Tibial artery (tissue), 4 donors: ENCODE measurements at places on chromosomes 2 and 18.

DNA sequence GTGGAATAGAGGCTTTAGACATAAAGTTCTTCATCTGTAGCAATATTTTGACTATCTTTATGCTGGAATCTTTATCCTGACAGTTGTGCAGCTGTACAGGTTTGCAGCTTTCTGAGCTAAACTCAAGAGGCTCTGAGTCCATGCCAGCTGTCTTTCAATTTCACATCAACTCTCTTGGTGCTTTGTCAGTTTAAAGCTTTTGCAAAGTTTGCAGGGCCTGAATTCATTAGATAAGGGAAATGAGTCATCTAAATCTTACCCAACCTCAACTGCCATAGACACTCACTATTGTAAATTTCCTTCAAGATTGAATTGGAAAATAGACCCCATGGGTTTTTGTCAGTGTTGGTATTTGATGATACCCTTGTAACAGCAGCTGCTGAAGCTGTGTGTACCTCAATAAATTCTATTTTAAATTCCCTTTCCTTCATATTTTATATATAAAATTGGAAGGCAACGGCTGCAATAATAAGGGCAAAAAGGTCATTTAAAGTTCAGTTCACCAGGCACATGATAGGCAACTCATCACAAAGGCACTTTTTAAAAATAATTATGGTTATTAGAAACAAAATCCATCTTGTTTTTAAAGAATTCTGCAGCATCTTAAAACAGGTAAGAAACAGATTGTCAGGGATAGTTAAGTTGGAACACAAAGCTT lies 169.9 kb upstream of the SLC39A10 start:
- DNase-seq, result no peak

GRCh38 chr18:40935423-40935822 lies 1019.6 kb upstream of the PIK3C3 start:
- DNase-seq, result no peak

GRCh38 chr2:219392754-219393153 lies 5.0 kb upstream of the DNPEP start:
- peak; percentile 60 for DNase-seq

GRCh38 chr2:181780047-181780651 lies 99.8 kb upstream of the NEUROD1 start:
- DNase-seq, result no peak

- no peak for DNase-seq
Observed at GRCh38 chr2:173493874-173494273, 139.2 kb downstream of the CDCA7 start.

GRCh38 chr2:50215736-50216135 lies 816.2 kb downstream of the NRXN1 start:
- no peak for DNase-seq

GRCh38 chr2:234202601-234203000 lies 152.1 kb downstream of the SPP2 start:
- no peak for DNase-seq

GRCh38 chr2:186442885-186443284 lies 43.2 kb upstream of the ZC3H15 start:
- DNase-seq, result no peak

GRCh38 chr2:178530625-178531142 lies 50.4 kb downstream of the PLEKHA3 start:
- no peak for DNase-seq
